AG04449 (cell line): ENCODE measurements at places on chromosomes 7 and 10.

DNA sequence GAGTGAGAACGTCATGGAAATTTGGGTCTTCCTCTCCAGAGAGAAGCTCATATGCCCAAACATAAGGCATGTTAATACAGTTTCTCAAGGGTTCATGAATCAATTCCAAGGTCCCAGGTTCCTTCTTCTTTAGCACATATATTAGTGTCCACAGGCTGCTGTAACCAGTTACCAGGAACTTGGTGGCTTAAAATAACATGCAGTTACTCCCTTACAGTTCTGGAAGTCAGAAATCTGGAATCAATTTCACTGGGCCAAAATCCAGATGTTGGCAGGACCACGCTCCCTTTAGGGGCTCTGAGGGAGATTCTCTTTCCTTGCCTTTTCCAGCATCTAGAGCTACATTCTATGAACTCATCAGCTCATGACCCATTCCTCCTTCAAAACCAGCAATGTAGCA lies 64.8 kb downstream of the MRC1 start:
- no peak for DNase-seq

DNA sequence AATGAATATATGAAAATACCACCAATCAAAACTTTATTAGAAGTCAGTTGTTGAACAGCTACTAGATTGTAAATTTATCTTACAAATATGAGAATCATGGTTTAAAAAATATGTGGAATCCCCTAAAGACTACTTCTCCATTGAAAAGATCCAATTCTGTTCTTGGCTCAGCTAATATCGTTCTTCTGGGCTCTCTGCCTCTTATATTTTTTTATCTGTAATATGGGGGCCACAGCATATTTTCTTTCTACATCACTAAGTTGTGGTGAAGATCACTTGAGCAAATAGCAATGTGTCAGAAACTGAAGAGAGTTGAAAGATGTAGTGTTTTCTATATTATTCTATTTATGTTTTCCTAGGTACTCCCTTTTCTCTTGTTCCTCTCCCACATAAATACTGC lies 198.1 kb downstream of the FZD1 start:
- no peak for DNase-seq

- no peak for DNase-seq
Measured at GRCh38 chr10:13790196-13790595, 203.4 kb downstream of the PRPF18 start.

DNA sequence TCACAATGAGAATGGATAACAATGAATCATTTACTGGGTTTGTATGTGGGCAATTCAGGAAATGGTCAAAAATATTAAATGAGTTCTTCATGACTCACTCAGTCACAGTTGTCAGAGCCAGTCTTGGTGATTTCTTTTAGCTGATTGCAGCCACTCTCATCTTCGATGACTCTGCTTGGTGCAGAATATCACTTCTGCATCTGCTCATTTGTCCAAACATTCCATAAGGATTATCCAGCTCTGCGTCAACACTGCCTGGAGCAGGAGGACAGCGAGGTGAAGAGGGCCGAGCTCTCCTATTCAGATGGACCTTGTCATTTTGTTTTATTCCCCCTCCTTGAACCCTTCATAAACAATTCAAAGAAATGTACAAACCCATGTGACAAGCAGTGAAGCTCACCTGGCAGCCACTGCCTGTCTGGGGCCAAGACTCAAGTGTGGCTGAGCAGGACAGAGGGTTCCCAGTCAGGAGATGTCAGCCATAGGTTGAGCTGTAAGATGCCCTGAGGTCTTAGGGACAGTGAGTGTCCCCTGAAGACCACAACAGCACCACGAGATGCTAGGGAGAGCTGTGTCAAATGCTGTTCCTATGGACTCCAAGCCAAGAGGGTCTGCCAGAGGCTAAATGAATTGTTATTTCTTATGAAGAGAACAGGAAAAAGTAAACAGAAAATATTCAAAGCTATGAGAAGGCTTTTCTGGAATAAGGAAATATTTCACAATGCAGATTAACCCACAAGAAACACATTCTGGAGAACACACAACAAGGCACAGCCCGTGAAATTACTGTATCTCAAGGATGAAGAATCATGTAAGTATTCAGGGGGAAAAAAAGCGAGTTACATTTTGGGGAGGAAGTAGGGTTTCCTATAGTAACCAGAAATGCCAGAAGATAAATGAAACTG lies 33.1 kb upstream of the EGFR start:
- DNase-seq = peak; percentile 38

- DNase-seq = no peak
Measured at GRCh38 chr7:130925136-130925794, 191.3 kb upstream of the KLF14 start.

GRCh38 chr10:26222563-26222962 lies 6.0 kb downstream of the GAD2 start:
- DNase-seq = no peak

GRCh38 chr7:110010359-110010758 lies 1080.6 kb upstream of the LRRN3 start:
- DNase-seq = no peak

- no peak for DNase-seq
Measured at GRCh38 chr10:18423058-18423637, 228.2 kb downstream of the NSUN6 start.

GRCh38 chr10:77351386-77351785 lies 286.2 kb downstream of the KCNMA1 start:
- DNase-seq = peak; percentile 47

DNA sequence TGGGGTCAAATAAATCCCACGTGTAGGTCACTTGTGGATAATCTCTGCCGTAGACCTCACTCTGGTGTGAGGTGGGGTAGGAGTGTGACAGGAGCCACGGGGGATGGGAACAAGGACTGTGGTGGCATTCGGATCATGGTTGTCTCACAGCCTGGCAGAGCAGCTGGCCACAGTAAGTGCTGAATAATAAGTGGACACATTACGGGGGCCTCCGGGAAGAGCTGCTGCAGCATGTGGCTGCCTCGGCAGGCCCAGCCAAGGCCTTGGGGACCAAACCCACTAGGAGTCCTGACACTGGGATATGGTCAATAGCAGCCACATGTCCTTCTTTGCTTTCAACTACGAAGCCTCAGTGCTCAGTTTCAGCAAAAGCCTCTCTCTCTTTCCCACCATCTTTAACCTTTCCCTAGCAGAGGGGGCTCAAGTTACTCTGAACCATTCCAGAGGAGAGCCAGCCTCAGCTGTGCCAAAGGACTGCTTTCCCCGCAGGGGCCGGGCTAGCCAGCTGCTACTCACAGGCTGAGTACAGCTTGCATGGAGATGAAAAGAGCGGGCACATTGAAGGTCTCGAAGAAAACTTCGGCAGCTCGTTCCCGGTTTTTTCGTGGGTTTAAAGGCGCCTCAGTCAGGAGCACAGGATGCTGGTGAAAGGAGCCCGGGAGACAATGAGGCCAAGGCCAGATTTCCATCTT lies 17.3 kb downstream of the ACTR1A start:
- DNase-seq = no peak

DNA sequence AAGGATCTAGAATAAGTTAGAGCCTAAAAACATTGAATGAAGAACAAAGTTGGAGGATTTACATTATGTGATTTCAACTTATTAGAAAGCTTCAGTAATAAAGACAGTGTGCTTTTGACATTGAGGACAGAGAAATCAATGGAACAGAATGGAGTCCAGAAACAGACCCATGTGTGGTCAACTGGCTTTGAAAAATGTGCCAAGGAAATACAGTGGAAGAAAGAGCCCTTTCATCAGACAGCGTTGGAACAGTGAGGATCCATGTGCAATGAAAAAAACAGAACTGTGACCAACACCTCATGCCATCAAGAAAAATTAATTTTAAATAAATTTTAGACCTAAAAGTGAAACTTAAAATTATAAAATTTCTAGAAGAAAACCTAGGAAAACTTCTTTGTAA lies 50.6 kb upstream of the LRRC18 start:
- DNase-seq = no peak

DNA sequence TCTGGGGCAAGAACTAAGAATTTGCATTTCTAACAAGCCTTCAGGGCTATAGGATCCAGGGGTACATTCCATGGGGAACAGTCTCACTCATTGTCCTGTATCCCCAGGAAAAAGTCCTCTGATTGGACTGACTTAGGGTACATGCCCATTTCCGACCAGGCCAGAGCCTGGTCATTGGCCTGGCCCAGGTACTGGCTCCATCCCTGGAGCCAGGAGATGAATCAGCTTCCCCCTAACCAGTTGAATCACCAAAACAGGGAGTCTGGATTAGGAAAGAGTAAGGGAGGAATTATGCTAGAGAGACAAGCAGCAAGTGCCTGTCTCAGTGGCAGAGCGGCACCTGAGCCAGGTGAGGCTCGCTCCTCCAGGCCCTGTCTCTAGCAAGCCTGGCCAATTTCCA lies 137.5 kb downstream of the FGFR2 start:
- no peak for DNase-seq

DNA sequence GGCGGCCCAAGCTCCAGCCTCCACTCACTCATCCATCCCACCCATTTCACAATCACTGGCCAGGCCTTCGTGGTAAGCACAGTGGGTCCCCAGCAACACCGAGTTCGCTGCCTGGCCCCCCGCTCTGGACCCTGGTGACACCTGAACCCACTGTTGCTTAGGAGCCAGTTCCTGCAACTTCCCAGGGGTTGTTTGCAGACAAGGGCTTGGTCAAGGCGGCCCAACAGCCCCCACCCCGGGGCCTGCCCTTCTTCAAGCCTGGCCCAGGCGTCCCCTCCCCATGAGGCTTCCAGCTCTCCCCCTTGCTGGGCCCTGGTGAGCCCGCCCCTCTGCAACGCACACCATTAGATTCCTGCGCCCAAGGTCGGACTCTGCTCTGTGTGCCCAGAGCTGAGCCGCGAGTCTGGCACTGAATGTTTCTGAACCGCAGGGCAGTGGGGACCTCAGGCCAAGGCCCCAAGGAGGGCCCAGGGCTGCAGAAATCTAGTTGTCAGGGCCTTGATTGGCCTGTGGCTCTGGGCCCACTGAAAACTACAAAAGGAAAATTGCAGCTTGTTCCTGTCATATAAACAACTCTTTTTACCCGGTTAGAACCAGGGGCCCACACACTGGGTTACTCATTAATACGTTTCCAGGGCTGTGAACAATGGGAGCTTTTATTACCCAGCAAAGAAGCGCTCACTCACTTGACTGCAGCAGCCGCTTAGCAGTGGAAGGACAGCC lies 2.1 kb upstream of the COX19 start:
- no peak for DNase-seq

GRCh38 chr7:117229350-117229749 lies 93.5 kb downstream of the WNT2 start:
- DNase-seq = no peak

- no peak for DNase-seq
Measured at GRCh38 chr10:77581738-77582137, 55.9 kb downstream of the KCNMA1 start.

DNA sequence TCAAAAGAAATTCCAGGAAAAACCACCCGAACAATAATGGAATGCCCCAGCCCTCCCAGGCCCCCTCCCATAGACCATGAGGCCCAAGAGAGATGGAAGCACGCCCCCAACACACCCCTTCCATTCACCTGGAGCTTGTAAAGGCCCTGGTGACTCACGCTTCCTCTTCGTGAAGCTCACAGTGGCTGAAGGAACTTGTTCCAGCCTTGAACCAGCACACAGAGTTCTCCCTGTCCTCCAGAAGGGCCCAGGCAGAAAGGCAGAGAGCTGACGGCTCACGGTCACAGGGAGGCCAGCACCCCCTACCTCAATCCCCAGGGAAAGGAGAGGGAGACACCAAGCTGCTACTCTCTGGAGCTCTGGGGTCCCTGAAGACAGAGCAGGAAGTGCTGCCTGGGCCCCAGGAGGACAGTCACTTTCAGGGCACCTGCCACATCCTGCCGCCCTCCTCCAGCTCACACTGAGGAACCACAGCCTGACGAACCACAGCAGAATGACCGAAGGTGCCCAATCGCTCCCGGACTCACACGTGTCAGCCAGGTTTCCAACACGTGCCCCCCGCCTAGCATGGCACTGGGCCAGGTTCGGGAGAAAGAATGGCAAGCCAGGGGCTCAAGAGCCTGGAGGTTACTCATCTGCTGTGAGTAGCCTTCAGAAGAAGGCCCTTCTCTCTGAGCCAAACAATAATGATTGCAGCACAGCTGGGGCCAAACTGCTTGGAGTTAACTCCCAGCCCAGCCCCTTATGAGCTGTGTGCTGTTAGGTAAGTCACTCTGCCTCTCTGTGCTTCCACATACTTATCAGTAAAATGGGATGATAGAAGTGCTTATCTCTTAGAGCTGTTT lies 52.8 kb downstream of the DLG5 start:
- DNase-seq = peak; percentile 7

DNA sequence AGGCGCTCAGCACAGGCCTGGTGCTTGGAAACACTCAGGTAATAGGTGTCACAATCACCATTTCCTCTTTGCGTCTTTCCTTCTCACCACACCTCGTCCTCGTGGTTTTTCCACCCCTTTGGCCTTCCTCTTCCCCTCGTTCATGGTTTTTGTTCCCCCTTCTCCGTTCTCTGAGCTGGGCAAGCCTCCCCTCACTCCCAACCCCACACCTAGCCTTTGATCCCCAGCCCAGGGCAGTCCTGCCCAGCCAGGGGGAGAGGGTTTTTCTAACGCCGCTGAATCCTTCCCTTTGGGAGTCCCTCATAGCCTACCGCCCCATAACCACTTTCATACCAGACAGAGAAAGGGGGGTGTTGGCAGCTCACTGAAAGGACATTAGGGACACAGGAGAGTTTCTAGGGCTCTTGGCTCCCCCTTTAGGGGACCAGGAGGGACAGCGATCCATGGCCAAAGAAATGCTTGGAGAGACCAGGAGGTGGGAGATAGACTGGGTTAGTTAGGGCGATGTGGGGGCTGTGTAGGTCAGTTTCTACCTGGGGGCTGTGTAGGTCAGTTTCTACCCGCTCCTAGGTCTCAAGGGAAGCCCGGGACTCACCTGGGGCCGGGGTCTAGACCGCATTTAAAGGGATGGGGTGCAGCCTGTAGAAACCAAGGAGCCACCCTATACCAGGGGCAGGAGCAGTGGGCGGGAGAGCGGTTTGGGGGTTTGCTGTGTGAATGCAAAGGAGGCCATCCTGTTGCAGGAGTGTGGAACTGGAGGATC lies 1.4 kb downstream of the EPHB4 start:
- no peak for DNase-seq

DNA sequence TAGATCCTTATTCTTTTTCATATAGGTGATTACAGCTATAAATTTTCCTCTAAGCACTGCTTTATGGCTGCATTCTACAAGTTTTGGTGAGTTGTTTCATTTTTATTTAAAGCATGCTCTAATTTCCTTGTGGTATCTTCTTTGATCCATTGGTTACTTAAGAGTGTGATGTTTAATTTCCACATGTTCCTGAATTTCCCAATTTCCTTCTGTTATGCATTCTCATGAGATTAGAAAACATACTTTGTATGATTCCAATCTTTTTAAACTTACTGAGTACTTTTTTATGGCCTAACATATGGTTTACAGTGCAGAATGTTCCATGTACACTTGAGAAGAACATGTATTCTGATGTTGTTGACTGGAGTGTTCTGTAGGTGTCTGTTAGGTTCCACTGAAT lies 53.4 kb downstream of the MYL10 start:
- DNase-seq = no peak
